ENCODE measurements at places on chromosomes 3 and 15. TPM values are rescaled to one million over a fixed set of nuclear protein-coding genes. Genes with fewer than 3 reads are reported as not detected.

MST1R gene
- total RNA-seq = 1.9 TPM

PPP1R14D gene
- total RNA-seq = not detected

SPRED1 gene
- 50.5 TPM for total RNA-seq

COL8A1 gene
- 45.4 TPM for total RNA-seq

CAPN3 gene
- total RNA-seq = 2.8 TPM

BFSP2 gene
- not detected for total RNA-seq

EAF2 gene
- total RNA-seq = 0.87 TPM

DNAH1 gene
- 5.0 TPM for total RNA-seq

ACP3 gene
- 0.99 TPM for total RNA-seq

DPPA2 gene
- not detected for total RNA-seq

CMTM8 gene
- 0.17 TPM for total RNA-seq

SLC24A5 gene
- not detected for total RNA-seq

KLHL40 gene
- total RNA-seq = not detected

ERC2 gene
- 0.44 TPM for total RNA-seq

GNL3 gene
- total RNA-seq = 101 TPM

SEMA5B gene
- total RNA-seq = not detected

SLC12A1 gene
- not detected for total RNA-seq

SLC22A14 gene
- total RNA-seq = 0.15 TPM

IGDCC3 gene
- not detected for total RNA-seq

ROPN1 gene
- total RNA-seq = not detected

SPESP1 gene
- total RNA-seq = 7.8 TPM

GOLGA8M gene
- total RNA-seq = 1.2 TPM

SLC2A2 gene
- not detected for total RNA-seq

IL17RD gene
- 8.9 TPM for total RNA-seq

RIOX2 gene
- total RNA-seq = 33.3 TPM

SLC38A3 gene
- not detected for total RNA-seq

CCRL2 gene
- total RNA-seq = 0.29 TPM

LRTM1 gene
- total RNA-seq = not detected

CCDC54 gene
- total RNA-seq = not detected

SERINC4 gene
- not detected for total RNA-seq

LIPH gene
- total RNA-seq = not detected

WDR82 gene
- 66.3 TPM for total RNA-seq

TGM4 gene
- total RNA-seq = not detected

CEP70 gene
- 40.9 TPM for total RNA-seq

SNUPN gene
- total RNA-seq = 34.8 TPM

GOLGA6A gene
- total RNA-seq = not detected

DPPA4 gene
- total RNA-seq = not detected

ZSCAN29 gene
- total RNA-seq = 26.2 TPM
